Fibroblast of mammary gland (primary cell): ENCODE measurements at places on chromosomes 16 and 17.
A peak's percentile ranks its signal among the peaks of the same experiment; 100 is the strongest.

GRCh38 chr16:83720981-83721380 lies 86.8 kb upstream of the HSBP1 start:
- no peak for DNase-seq

GRCh38 chr16:81523387-81524115 lies 78.9 kb downstream of the CMIP start:
- DNase-seq = peak; percentile 89

DNA sequence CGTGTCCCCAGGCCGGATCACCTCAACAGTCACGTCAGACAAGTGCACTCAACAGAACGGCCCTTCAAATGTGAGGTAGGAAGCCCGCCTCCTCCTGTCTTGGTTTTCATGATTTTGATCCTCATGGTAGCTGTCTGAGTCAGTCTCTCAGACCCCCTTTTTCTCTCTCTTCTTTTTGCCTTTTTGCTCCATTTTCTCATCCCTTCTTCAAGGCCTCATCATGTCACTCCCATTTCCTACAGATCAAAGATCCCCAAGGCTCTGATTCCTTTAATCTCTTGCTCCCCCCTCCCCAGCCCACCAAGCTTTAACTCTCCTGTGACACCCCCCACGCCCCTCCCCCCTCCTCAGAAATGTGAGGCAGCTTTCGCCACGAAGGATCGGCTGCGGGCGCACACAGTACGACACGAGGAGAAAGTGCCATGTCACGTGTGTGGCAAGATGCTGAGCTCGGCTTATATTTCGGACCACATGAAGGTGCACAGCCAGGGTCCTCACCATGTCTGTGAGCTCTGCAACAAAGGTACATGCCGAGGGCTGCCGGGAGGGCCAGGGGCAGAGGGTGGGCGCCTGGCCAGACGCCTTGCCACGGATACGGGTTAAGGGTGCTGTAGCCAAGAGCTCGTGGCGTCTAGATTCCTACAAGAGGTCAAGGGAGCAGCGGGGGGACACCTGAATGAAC lies 2.0 kb downstream of the MAZ start:
- no peak for DNase-seq

DNA sequence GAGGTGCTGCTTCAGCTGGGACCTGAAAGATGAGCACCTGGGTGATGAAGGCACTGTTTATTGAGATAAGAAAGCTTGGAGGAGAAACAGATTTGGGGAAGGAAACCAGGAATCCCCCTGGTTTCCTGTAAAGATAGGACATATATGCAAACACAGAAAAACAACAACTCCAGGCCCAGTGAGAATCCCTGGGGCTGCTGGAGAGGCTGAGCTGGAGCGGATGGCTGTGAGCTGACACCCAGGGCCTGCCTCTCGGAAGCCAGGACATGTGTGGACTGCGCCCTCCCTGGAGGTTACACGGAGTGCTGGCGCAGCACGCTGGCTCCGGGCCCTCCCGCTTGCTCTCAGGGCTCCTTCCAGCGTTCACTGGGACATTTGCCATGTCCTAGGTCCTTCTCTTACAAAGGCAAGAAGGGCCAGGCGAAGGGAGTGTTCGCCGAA lies 57.5 kb downstream of the CYB5B start:
- DNase-seq = peak; percentile 82

DNA sequence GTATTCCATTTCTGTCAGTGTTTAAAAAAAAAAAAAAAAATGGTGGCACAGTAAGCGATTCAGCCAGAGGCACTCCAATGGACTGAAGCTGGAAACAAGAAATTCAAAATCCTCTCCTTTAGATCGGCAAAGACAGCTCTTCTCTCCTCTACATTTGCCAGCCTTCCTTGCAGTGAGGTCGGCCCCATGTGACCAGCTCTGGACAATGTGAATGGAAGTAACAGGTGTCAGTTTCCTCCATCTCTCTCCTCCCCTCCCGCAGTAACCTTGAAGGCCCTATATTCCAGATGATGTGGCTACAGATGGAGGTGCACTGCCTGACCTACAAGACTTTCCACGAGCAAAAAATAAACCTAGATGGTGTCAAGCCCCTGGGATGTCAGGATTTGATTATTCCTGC lies 15.0 kb downstream of the CUEDC1 start:
- no peak for DNase-seq

GRCh38 chr17:49193513-49194296 lies 16.7 kb downstream of the GNGT2 start:
- peak; percentile 73 for DNase-seq

GRCh38 chr16:72236866-72237265 lies 64.9 kb upstream of the PMFBP1 start:
- no peak for DNase-seq

GRCh38 chr16:85448557-85449190 lies 164.4 kb upstream of the GSE1 start:
- peak; percentile 31 for DNase-seq

DNA sequence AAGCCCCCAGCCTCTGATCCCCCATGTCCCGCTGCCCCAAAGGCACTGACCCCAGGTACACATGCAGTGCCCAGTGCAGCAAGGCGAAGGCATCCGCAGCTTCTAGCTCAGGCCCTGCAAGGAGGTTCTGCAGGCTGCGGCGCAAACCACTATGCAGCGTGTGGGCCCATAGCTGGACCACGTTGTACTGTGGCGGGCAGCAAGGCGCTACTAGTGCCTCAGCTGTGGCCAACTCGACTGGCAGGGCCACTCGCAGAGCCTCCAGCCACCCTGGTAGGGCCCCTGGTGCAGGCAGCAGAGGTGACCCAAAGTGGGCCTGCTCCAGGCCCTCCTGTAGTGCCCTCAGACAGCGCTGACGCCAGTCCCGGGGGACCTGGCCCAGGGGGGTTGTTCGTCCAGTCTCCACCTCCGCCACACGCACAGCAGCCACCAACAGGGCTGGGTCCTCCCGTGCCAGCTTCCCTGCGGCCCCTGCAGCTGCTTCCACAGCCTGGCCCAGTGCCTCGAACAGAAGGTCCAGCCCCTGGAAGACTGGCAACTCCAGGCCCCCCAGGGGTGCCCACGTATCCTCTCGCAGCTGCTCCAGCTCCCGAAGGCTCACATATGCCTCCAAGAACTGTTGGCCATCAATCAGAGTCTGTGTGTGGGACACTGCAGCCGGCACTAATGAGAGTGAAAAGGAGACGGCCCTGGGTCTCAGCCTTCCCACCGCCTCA lies 2.6 kb downstream of the EXOC3L1 start:
- no peak for DNase-seq

- no peak for DNase-seq
Observed at GRCh38 chr17:69231521-69231920, 2.9 kb upstream of the ABCA10 start.

DNA sequence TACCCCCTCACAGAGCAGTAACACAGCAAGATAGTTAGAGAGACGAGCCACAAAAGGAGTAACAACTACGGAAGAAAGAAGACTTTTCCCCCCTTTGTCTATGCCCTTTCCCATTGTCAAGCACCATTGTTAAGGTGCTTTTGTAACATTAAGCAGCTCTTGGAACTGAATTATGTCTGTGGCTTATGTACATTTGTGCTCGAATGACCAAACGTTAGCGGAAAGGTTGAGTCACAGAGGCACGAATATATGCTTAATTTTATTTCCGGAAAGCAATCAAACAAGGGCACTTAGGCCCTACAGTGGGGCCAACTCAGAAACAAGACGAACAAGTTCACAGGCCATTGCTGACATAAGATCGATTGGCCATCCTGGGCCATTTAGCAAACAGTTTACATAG lies 109.5 kb downstream of the ANKFN1 start:
- no peak for DNase-seq

DNA sequence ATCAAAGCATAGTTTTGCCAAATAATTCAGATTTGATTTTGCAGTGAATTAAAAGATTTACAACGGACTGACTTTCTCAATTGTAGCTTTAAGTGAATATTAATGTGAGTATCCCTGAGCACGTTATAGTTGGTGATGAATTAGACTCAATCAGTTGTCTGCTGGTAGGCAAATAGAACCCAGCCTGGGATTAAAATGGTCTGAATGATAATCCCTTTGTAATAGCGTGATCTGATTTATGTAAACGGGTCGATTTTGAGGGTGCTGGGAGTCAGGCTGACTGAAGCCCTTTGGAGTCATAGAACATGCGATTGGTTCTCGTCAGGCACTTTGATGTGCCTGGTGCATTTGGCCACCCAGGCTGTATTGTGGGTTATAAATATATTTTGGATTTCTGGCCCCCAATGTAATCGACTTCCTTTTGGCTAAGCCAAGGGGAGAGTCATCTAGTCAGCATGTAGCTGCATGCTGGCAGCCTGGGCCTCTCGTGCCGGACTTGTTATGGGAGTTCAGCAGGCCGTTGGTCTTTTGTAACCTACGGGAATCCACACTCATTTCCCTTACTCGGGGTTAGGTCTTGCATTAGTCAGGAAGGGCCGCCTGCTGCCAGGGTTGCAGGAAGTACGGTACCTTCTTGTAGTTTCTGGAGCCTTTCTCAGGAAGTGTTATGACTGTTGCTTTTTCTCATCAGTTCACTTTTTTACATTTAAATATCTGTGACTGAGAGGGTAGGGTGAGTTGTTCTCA lies 5.4 kb downstream of the PGS1 start:
- DNase-seq = peak; percentile 99

DNA sequence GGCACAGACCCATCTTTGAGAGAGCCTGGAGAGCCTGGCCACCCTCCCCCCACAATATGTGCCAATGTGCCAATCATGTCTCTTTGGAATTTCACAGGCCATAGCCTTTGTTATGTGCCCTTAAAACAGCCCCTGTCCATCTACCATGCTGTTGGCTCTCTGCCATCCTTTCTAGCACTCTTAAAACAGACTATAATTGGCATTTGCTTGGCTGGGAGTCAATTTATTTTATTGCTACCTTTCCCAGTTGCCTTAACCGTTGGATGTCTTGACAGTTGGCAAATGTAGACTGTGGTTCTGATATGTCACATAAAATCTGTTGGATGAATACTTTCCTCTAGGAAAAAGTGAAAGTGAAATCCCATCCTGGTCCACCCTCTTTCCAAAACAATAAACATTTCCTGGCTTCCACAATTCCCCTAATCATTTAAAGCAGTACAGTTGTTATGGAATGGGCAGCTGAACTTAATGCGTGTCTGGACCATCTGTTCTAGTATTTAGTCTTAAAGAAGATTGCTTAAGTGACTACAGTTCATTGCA lies 394.0 kb downstream of the KCNJ2 start:
- peak; percentile 22 for DNase-seq

DNA sequence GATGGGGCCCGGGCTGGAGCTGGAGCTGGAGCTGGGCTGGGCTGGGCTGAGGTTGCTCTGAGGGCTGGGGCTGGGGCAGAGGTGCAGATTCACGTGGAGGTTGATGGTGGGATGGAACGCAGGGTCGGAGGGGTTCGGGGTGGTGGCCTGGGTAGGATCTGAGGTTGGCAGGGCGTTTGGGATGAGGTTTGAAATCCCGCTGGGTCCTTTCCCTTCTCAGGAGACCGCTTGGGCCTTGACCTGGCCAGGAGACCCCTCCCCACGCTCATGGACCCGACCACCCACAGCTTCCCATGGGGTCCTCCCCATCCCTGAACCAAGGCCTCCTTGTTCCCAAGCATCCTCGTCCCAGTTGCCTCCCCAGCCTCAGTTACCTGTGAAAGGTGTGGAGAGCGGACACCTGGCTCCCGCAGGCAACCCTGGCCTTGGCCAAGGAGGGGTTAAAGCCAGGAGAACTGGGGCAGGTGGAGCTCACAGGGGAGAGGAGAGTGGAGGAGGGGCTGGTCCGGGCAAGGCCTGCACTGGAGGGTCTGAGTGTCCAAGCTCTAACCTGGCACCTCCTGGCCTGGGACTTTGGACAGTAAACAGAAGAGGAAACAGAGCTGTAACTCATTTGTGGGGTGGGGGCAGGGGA lies at the start of gene ASGR2:
ASGR2 (minus strand) TSS at position 582 of the 634 bp plus-strand sequence. CDS start 582 bp downstream, outside the sequence.
- DNase-seq = no peak

DNA sequence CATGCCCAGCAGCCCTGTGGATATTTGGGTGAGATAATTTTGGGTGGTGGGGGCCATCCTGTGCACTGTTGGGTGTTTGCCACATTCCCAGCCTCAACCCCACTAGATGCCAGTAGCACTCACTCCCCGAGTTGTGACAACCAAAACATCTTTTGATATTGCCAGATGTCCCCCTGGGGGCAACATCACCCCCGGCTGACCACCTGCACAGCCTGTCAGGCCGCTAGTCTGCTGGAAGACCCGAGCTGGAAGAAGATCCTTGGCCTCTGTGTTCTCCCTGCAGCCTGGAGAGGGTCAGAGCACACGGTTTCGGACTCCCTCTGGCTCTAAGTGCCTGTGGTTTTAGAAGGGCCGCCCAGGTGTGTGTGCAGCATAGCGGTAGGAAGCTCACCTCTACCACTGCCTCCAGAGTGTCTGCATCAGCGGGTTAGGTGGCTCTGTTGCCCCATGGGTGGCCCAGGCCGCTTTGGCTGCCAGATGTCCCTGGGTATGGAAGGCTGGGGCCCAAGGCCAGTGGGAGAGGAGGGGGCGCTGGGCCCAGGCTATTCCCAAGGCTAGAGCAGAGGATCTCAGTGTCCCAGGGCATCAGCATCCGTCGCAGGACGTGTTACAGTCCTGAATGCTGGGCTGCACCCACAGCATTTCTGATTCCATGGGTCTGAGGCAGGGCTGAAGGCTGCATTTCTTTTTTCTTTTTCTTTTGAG lies 195.8 kb upstream of the GSE1 start:
- DNase-seq = no peak
